NCI-H446 (cell line): ENCODE measurements at places on chromosomes 11 and 22.

GRCh38 chr11:44643217-44643616, 77.8 kb downstream of the CD82 start:
- no peak for DNase-seq

GRCh38 chr11:63870351-63871140, 31.6 kb downstream of the MARK2 start:
- no peak for DNase-seq

GRCh38 chr11:9840460-9841004, 176.7 kb downstream of the SWAP70 start:
- no peak for DNase-seq

GRCh38 chr11:8056810-8057463, 24.1 kb upstream of the TUB start:
- no peak for DNase-seq

DNA sequence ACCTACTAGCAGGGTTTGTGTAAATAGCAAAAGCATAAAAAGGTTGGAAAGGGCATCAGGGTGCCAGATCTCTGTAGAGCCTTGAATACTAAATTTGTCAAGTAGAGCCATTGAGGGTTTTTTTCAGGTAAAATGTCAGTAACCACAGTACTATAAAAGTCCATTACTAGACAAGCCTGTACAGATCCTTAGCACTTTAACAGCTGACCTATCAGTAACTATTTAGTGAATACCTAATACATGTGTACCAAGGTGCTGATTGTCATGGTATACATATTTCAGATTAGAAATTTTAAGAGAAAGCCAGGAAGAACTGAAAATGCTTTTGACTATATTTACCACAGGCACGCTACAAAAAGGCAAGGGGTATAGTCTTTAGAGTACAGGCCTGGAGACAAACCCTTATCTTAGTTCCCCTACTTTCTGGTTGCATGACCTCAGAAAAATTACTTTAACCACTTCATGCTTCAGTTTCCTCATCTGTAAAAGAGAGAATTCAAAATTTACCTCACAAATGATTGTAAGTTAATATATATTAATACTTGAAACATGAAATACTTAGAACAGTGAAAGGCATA, 57.9 kb downstream of the RAB38 start:
- no peak for DNase-seq

GRCh38 chr11:76313271-76313670, 67.7 kb downstream of the THAP12 start:
- no peak for DNase-seq

- no peak for DNase-seq
Measured at GRCh38 chr22:45966320-45966894, 10.6 kb downstream of the WNT7B start.

GRCh38 chr22:35021161-35021560, 44.8 kb upstream of the ISX start:
- no peak for DNase-seq

- DNase-seq = no peak
Measured at GRCh38 chr11:67312187-67313021, 9.1 kb downstream of the SSH3 start.

DNA sequence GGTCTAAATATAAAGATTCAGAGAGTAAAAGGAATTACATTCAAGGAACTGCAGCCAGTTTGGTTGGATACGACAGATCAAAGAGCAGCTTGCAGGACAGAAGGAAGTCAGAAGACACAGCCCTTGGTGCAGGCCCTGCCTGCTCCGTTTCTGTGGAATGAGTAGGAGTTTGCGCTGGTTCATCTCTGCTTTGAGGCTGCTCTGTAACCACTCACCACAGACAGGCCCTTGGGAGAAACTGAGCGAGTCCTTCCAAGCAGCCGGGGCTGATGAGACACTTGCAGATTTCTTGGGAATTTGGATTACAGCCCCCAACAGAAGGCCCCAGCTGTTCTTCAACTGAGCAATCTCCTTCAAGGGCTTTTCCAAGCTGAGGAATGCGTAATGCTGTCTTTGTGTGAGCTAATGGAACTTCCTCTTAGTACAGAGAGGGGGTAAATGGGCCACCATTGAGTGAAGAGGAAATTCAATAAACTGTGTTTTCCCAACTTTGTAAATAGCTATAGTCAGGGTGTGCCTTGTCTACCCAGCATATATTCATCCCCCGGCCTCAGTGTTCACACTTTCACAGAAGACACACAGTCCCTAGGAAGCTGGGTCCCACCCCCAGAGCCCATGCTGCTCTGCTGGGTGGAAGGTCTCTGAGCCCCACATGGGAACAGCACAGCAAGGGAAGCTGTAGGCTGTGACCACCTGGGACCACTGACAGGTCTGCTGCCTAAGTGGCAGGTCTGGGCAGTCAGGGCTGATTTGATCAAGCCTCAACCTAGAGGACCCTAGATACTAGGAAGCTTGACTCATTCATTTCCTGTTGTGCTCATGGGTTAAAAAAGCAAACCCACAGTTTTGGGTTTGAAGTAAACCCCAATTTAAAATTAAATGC, 16.6 kb downstream of the IL10RA start:
- no peak for DNase-seq

- no peak for DNase-seq
Measured at GRCh38 chr22:22155607-22156006, 89.0 kb upstream of the VPREB1 start.

DNA sequence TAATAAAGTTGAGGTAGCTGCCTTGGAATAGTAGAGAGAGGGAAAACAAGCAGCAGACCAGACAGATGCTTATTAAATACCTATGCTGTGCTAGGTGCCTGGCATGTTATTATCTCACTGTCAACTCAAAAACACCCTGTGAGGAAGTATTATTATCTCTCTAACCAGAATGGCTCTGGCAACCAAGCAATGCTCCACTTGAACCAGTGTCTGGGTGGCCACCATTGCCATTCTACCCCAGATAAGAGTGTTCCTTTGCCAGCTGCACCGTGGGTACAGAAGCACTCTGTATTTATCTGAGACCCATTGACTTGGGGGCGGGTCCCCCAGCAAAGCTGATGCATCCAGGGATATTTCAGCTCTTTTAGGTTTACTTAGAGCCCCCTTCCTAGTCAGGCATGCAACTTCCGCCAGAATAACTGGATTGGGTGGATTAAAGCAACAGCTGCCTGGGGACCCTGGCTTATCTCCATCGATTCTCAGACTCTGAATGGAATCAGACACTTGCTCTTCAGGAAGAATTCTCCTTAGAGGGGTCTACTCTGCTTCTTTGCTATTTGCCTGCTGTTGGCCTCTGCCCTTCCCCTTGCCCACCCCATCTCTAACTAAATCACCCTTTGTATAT, 49.1 kb downstream of the RCN1 start:
- DNase-seq = no peak
